Cerebellar nuclear complex (tissue), 1 donor: ENCODE measurements at places on chromosomes 16 and 17.

GRCh38 chr17:17971431-17972125, 622 bp downstream of the TOM1L2 start:
- no peak for DNase-seq

- DNase-seq: no peak
Observed at GRCh38 chr16:86931410-86931941, 353.1 kb downstream of the FOXL1 start.

- no peak for DNase-seq
Observed at GRCh38 chr16:68399456-68399855, 48.9 kb downstream of the SMPD3 start.

GRCh38 chr16:4067262-4068001, 48.8 kb downstream of the ADCY9 start:
- DNase-seq: no peak

GRCh38 chr16:30600215-30600614, 10.0 kb downstream of the ZNF689 start:
- no peak for DNase-seq

DNA sequence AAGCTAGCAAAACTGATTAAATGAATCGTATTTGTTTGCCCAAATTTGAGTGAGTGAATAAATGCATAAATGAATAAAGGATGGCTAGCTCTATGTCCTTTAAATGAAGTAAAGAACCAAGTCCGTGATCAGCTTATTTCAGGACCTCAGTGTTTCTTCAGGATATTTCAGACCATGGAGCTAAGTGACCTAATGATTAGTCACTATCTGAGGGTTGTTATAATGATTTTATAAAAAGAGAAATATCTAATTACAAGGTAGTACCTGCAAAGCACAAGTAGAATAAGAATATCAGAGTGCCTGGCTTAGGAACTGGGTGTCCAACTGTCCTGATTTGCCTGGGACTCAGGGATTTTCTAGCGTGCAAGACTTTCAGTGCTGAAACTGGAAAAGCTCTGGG, 12.5 kb downstream of the KCNJ2 start:
- DNase-seq: no peak

DNA sequence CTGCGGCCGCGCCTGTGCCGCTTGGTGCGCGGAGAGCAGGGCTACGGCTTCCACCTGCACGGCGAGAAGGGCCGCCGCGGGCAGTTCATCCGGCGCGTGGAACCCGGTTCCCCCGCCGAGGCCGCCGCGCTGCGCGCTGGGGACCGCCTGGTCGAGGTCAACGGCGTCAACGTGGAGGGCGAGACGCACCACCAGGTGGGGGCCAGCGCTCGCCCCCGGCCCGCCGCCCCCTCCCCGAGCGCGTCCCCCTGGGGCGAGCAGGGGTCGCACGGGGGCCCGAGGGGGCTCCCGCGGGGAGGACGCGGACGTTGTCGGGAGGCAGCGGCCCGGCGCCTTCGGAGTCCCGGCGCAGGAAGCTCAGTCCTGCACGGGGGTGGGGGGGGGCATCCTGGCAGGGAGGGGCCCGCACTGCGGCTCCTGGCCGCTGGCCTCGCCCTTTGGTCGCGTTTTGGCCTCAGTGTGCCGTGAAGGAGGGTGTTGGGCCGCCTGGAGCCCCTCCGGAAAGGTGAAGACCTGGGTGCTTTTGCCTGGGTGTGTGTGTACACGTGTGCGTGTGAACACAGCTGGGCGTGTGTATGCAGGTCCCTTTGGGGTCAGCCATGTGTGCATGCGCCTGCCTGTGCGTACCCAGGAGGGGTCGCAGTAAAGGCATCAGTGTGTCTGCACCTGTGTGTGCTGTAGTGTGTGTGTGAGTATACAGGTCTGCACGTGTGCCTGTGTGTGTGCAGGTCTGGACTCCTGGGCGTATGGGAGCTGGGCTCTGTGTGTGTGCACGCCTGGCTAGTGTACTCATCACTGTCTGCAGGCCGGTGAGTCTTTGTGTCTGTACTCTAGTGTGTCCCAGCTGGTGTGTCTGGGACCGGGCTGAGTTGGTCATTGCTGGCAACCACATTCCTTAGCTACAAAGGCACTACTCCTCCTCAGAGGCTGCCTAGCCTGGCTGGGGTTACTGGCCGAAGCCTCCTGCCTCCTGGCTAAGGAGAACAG, 615 bp downstream of the NHERF2 start:
- DNase-seq: no peak

DNA sequence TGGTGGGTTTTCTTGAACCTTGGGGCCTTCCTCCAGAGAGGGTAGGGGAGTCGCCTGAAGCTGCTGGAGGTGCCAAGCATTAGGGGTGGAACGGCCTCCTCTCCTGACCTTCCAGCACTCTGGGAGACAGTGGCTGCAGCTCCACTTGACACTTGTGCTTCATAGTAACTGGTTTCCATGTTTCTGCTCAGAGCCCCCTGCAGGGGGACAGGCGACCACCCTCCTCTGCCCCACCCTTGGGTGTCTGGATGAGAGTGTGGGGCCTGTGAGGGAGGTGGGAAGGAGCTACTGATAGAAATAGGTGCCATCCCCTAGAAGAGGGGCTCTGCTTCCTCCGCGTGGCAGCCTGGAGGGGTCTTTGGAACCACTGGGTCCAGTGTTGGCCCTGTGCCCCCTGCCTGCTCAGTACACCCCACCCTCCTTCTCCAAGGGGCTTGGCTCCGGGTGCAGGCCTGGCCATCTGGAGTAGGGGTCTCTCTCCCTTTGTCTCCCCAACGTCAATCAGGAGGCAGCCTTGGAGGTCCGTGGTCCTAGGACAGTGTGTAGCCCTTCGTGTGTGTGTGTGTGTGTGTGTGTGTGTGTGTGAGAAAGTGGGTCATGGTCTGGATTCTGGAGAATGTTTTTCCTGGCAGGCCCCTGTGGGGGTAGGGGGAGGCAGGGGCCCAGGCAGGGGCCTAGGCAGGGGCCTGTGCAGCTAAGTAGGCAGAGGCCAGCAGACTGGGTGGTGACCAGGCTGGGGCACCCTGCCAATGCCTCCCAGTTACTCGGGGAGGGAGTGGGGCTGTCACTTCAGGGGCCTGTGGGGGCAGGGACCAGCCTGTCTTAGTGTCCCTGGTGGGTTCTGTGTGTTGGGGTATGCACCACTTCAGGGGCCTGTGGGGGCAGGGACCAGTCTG, 4.9 kb downstream of the LASP1 start:
- DNase-seq: no peak

- no peak for DNase-seq
Observed at GRCh38 chr17:79843816-79844800, 4.9 kb upstream of the CBX4 start.

- DNase-seq: no peak
Observed at GRCh38 chr16:86566601-86566965, at the start of gene FOXC2. FOXC2 (plus strand) TSS chr16:86566829; CDS start chr16:86567336, 507 bp downstream.
